ENCODE measurements at places on chromosomes 1 and 21.

DNA sequence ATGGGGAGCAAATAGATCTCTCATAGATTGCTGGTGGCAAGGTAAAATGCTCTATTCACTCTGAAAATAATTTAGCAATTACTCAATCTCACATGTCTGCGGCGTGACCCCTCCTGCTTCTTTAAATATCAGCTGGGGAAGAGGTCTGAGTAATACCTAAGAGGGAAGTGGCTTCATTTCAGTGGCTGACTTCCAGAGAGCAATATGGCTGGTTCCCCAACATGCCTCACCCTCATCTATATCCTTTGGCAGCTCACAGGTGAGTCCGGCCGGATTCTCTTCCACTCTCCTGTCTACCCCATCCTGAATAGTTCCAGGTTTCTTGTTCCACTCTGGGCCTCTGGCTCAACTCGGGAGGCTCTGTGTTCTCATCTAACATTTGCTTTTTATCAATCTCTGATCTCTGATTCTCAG lies at the start of gene SLAMF7:
SLAMF7 (plus strand) TSS at position 150 of the 414 bp plus-strand sequence; CDS start at position 205, 55 bp downstream.
- DNase-seq = peak; percentile 70

- peak; percentile 93 for DNase-seq
Measured at GRCh38 chr1:29124366-29125236, 898 bp upstream of the TMEM200B start.

DNA sequence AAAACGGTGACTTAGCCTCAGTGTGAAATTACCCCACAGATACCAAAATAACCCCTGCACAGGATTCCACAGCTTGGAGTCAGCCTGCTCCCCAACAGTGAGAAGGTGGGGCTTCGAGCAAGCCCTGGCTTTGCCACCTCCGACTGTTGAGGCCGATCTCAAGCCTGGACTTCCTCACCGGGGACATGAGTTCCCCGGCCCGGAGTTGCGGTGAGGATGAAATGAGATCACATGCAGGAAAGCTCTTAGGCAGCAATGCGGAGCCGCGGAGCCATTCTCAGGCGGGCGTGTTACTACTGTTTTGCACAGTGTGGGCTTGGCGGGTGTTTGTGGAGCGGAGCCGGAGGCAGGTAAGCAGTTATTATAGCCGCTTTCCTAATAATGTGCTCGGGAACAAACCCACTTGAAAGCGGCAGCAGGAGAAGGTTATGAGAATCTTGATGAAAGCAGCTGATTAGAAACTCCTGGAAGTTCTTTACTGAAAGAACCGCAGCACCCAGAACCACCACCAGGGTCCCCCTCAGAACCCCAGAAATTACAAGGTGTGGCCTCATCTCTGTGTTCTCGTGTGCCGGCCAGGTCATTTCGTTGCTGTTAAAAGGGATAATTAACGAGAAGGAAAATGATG lies 3.9 kb upstream of the CLSTN1 start:
- peak; percentile 67 for DNase-seq

DNA sequence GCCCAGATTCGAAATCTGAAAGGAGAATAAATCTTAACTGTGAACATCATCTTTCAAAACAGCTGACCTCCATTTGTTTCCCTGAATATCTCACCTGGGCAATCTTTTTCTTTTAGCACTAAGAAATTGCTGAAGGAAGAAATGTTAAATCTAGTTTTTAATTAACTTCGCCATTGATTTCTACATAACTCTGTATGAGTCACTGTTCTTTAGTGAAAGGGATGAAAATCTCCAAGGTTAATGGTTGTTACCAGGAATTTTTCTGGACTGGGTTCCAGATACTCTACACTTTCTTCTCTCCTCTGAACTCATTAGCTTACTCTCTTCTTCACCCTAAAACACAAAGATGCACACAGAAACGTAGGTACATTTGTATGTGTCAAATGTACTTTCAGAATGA lies 235.7 kb downstream of the BACH1 start:
- no peak for DNase-seq

DNA sequence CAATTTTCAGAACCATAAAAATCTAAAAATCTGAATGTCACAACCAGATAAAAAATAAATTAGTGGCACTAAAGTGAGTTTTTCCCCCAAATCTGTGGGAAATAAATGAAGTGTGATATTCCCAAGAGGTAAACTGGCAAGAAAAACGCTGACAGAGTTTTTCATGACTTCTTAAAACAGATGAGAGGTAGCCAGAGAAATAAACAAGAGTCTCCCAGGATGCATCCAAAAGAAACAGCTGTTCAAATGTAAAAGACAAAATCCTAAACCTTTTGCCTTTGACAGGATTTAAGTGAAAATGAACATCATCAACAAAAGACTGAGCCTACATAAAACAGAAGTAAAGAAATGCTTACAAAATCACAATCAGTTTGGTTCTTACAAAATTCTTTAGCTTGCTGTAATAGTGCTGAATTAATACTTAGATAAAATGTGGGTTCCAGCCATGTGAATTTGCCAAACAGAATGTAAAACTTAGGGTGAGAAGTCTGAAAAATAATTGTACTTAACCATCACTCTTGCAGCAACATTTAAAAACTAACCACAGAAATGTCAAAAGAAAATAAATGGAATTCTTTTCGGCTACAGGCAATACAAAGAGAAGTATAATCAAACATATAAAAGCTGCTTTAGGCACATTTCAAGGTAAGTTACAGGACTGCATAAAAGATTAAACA lies 133.6 kb downstream of the EIF4G3 start:
- DNase-seq = no peak

GRCh38 chr1:113786069-113786468 lies 26.2 kb downstream of the RSBN1 start:
- no peak for DNase-seq

- DNase-seq = peak; percentile 93
Measured at GRCh38 chr1:59393211-59394180, 96.6 kb downstream of the FGGY start.

- DNase-seq = no peak
Measured at GRCh38 chr1:226730836-226731235, 8.2 kb downstream of the ITPKB start.

GRCh38 chr1:90959352-90960206 lies 62.3 kb downstream of the ZNF644 start:
- DNase-seq = no peak

GRCh38 chr1:244067893-244068292 lies 16.8 kb downstream of the ZBTB18 start:
- no peak for DNase-seq

GRCh38 chr21:31647650-31648049 lies 11.8 kb upstream of the SOD1 start:
- no peak for DNase-seq

GRCh38 chr1:204417074-204417997 lies 5.7 kb upstream of the PPP1R15B start:
- peak; percentile 92 for DNase-seq

DNA sequence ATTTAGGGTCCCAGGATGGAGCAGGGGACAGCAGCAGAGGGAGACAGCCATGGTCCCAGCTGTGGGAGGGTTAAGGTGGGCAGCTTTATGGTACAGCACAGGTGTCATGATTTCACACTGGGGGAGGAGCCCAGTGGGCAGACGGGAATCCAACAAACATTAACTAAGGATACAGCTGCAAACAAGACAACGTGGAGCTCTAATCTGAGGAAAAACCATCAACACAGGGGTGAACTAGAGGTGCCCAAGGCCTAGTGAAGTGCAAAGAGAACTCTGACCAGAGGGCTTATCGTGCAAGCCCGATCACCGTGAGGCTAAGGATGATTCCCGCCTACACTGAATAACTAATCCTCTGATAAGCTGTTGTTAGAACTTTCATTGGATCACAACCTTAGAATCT lies 18.7 kb downstream of the ECE1 start:
- DNase-seq = no peak

GRCh38 chr1:116476321-116476720 lies 94.5 kb downstream of the CD58 start:
- no peak for DNase-seq

GRCh38 chr1:234069760-234070159 lies 165.3 kb downstream of the SLC35F3 start:
- no peak for DNase-seq

GRCh38 chr1:179314928-179315327 lies 21.3 kb downstream of the SOAT1 start:
- DNase-seq = no peak

DNA sequence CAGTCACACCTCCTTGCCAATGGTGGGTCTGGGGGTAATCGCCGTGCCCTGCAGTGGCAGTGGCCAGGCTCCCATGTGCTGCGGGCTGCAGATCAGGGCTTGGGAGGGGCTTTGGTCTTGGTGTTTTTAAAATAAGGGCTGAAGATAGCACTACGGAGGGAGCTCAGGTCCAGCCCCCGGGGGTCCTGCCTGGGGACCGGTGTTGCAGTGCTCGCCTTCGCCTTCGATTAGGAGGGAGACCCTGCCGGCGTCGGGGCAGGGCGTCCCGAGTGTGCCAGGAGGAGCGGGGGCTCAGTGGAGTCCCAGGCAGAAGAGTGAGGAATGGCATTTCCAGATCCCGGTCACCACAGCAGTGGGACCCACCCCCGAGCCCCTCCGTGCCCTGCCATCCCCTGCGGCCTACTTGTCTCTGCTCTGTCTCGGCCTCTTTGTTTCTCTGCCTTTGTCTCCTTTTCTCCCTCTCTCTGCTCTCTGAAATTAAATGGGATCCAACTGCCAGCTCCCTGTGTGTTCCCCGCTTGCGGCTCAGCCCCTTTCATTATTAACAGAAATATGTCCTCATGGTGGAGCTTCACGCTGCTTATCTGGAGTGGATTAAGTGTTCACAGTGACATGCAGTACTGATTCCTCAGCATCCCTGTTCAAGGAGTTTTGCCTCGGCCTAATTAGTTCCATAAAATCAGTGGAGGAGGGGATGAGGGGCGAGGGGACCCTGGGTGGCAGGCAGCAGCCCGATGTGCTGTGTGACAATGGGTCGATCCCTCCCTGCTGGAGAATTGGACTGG lies 44.4 kb downstream of the DMRTB1 start:
- no peak for DNase-seq

DNA sequence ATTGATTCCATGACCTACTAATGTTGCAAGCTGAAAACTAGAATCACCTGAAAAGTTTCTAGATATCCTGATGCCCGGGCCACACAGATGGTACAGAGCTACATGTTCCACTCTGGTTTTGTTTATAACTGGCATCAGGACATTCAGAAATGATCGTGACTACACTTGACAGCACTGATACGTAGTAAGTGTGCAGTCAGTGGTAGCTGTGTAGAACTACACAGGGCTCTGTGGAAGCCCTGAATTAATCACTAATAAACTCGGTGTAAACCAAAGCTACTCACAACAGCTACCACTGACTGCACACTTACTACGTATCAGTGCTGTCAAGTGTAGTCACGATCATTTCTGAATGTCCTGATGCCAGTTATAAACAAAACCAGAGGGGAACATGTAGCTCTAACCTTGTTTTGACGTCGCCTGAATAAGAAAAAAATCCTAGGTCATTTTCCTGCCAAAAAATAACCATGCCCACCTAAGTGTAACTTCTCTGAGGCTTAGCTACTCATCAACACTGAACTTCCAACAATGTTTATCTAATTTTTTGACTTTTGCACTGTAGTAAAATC lies 149.7 kb downstream of the TGFBR3 start:
- DNase-seq = no peak

DNA sequence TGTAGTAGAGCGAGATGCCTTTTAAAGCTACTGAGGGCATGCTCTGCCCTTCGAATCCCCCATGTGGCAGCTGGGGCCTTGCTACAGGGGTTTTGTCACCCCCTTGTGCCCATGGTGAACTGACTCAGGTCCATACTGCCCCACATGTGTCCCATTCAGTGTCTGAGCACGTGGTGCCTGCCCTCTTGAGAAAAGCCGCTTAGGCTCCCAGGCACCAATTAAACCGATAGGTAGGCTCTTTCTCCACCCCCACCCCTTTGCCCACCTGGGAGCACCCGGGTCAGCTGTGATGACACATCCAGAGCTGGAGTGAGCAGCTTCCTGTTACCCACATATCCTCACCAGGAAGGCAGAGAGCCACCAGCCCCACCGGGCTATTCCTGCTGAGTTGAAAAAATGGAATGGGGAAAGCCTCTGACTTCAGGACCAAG lies 30.5 kb downstream of the TMCC2 start:
- DNase-seq = no peak

DNA sequence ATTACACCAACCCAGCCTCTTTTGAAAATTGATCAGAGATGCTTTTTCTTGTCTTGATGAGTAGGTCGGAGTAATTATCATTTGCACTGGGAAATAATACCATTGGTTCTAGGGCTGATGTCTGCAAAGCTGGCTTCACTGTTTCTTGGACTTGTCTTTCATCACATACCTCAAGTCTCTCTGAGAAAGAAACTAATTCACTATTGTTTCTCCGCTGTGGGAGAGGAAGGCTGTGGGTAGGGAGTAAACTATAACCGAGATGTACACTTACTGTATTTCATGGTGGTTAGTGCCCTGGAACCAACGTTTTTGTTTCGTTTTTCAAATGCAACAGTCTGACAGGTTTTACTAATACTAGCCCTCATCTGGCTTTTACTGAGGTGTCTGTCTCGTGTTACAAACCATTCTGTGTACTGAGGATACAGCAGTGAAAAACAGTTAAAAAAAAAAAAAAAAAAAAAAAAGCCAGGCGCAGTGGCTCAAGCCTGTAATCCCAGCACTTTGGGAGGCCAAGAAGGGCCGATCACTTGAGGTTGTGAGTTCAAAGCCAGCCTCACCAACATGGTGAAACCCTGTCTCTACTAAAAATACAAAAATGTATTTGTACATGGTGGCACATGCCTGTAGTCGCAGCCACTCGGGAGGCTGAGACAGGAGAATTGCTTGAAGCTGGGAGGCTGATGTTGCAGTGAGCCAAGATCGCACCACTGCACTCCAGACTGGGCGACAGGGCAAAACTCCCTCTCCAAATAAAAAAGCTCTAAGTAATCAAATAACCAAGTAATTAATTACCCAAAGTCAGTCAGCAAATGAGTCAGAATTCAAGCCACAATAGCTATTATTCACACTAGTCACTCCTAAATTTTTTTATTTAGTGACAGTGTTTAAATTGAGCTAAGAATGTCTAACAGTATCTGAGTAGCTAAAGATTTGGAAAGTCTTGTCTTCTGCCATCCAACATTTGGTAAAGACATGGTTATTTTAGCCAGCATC lies 23.3 kb downstream of the TOMM20 start:
- DNase-seq = no peak

DNA sequence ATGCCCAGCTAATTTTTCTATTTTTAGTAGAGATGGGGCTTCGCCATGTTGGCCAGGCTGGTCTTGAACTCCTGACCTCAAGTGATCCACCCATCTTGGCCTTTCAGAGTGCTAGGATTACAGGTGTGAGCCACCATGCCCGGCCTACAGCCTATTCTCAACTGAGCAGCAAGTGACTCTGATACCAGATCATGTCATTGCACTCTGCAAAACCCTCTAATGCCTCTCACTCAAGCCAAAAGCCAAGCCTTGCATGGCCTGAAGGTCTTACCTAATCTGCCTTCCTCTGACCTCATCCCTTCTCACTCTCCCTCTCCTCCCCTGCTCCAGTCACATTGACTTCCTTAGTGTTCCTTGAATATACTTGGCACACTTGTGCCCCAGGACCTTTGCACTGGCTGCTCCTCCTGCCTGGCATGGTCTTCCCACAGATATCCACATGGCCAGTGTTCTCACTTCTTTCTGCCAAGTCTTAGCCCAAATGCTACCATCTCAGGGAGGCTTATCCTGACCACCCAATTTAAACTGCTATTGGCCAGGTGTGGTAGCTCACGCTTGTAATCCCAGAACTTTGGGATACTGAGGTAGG lies 8.2 kb upstream of the ASAP3 start:
- DNase-seq = no peak

All from vagina (tissue), 2 donors.